ENCODE measurements at places on chromosomes 13 and 19.

DNA sequence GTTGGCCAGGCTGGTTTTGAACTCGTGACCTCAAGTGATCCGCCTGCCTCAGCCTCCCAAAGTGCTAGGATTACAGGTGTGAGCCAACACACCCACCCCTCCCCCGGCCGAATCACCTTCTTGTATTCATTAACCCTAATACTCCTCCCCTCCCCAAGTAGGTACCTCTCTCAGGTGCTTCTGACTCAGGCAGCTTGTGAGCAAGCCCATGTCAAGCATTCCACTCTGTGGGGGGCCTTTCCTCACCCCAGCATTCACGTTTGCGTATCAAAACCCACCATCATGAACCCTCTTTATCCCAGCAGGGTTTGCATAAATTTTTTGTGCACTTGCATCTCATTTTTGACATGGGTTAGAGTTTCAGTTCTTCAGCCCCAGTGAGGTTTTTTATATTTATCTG lies 23.6 kb upstream of the RFXAP start:
- no peak for DNase-seq

GRCh38 chr13:42786715-42787114 lies 5.3 kb downstream of the FAM216B start:
- DNase-seq: no peak

GRCh38 chr19:49855277-49855675 lies 4.3 kb downstream of the PTOV1 start:
- no peak for DNase-seq

GRCh38 chr19:44824761-44825160 lies 15.9 kb downstream of the BCAM start:
- no peak for DNase-seq

DNA sequence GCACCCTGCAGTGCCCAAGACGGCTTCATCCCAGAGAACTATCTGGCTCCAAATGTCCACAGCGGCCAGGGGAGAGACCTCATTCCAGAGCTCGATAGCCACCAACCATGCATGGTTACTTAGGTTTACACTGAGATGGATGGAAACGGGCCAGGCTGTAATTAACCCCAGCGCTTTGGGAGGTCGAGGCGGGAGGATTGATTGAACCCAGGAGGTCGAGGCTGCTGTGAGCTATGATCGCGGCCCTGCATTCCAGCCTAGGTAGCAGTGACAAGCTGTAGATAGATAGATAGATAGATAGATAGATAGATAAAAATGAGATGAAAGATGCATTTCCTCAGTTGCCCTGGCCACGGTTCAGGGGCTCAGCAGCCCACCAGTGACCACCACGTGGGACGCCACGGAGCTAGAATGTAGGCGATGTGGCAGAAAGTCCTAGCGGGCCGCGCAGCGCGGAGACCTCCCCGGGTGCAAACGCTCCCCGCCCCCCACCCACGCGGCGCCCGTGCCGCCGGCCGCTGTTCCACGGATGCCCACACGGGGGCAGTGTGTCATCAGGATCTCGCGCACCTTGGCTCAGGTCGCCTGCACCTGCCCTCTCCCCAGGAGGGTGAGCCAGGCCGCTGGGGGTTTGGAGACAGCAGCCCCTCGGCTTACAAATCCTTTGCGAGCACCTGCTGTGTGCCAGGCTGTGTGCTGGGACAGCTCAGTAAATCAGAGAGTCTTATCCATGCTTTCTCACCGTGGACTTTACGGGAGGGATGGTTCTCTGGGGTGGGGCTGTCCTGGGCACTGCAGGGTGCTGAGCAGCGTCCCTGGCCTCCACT lies 13.5 kb upstream of the TLE5 start:
- peak; percentile 61 for DNase-seq

All from suppressor macrophage treated with lipopolysaccharide for 4 hours (primary cell).